ENCODE measurements at places on chromosomes 2 and 18. TPM values are rescaled to one million over a fixed set of nuclear protein-coding genes. Genes with fewer than 3 reads are reported as not detected.

DNA sequence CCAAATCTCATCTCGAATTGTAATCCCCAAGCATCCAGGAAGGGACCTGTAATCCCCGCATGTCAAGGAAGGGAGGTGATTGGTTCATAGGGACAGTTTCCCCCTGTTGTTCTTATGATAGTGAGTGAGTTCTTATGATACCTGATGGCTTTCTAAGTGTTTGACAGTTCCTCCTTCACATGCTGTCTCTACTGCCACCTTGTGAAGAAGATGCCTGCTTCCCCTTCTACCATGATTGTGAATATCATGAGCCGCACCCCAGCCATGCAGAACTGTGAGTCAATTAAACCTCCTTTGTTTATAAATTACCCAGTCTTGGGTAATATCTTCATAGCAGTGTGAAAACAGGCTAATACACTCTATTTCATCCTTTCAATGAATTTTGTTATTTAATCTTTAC lies 446.7 kb downstream of the RNF144A start:
- DNase-seq = no peak

Gene ATRAID
- total RNA-seq = 249 TPM

Gene UGT1A6
- total RNA-seq = 1.1 TPM

DNA sequence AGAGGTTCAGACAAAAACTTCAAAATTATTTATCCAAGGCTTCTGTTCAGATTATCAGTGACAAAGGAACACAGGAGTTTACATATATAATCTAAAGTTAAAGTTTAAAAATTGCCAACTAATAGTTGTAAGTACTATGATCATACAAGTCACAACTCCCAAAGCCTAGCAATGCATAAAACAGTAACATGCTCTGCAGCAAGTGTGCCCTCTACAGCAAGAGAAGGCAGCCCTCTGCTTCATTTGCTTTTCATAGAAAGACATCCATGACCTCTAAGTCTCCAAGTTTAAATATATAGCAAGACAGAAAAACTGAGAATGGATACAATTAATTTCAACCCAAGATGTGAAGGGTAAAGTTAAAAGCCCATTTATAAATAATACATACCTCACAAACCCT lies 13.3 kb downstream of the RAB1A start:
- no peak for DNase-seq

Gene DSG4
- not detected for total RNA-seq

Gene ASAP2
- total RNA-seq = 20.3 TPM

Gene CYRIA
- 0.80 TPM for total RNA-seq

Gene CTAGE1
- total RNA-seq = not detected

Gene NGEF
- total RNA-seq = 3.3 TPM

- DNase-seq = peak; percentile 70
Observed at GRCh38 chr2:70086278-70086837, 919 bp upstream of the PCBP1 start.

Gene TMEM150A
- total RNA-seq = 4.0 TPM

DNA sequence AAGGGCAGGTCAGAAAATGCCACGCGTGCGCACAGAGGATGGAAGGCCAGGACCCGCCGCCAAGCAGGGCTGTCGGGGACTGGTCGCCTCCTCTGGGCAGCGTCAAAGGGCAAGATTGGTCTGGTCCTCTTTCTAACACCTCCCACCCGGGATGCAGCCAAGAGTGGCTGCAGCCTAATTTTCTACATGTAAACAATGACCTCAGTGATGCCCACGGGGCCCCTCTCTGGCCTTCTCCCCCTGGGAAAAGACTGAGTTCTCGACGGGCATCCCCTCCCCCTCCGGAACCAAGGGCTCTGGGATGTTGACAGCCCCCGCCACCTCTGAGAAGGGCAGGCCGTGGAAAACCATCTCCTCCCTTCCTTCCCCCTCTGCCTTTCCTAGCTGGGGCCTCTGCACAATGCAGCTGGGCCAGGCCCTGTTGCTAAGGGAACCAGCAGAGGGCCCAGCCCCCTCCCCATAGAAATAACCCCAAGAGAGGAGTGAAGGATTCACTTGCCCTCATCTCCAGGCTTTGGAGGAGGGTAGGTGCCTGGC lies 80.0 kb upstream of the ZNF532 start:
- peak; percentile 53 for DNase-seq

GRCh38 chr2:134705861-134706586 lies 12.8 kb downstream of the TMEM163 start:
- DNase-seq = no peak

Gene WDR43
- 111 TPM for total RNA-seq

- DNase-seq = no peak
Observed at GRCh38 chr18:57427429-57428201, 7.6 kb upstream of the ONECUT2 start.

GRCh38 chr2:40886655-40887054 lies 434.8 kb upstream of the SLC8A1 start:
- DNase-seq = no peak

Gene ACOXL
- total RNA-seq = not detected

DNA sequence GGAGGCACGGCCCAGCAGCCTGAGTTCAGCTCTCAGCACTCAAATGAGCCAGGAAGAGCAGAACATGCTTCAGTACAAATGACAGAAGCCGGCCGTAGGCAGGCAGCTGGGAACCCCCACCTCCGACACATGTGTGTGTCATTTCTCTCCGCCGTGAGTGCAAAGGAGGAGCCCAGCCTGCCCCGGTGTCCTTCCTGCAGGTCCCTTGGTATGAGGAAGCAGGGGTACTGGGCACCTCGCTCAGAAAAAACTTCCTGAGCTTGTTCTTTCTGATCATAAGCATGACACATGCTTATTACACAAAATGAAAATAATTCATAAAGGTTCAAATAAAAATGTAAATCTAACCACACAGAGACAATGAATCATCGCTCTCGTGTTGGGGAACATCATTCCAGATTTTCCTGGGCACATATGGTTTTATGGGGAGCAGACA lies 35.3 kb downstream of the KCNF1 start:
- peak; percentile 55 for DNase-seq

Gene CRYBA2
- total RNA-seq = 4.3 TPM

Gene MC2R
- not detected for total RNA-seq

DNA sequence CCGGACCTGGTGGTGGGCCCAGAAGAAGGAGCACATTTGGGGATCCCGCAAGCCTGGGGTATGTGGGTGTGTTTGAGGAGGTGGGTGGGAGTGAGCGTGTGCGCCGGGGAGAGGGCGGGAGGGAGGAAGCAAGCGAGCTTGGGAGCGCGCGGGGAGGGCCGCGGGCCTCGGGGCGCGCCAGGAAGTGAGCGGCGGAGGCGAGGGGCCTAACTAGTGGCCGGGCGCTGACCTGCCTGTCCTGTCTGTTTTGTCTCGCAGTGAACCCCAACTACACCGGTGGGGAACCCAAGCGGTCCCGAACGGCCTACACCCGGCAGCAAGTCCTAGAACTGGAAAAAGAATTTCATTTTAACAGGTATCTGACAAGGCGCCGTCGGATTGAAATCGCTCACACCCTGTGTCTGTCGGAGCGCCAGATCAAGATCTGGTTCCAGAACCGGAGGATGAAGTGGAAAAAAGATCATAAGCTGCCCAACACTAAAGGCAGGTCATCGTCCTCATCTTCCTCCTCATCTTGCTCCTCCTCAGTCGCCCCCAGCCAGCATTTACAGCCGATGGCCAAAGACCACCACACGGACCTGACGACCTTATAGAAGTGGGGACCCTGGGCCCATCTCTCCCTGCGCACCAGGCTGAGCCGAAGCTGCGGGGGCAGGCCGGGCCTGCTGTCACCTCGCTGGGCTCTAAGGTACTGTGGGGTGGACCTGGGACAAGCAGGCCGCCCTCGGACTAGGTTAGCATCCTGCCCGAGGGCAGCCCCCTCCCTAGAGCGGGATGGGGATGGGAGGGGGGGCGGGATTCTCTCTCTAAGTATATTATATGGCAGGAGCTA lies 1.2 kb downstream of the HOXD4 start:
- no peak for DNase-seq

Gene LYPD6B
- 8.0 TPM for total RNA-seq

Gene SLC9A4
- not detected for total RNA-seq

Gene RGPD8
- 1.2 TPM for total RNA-seq

- DNase-seq = no peak
Observed at GRCh38 chr2:179711375-179711774, 150.0 kb downstream of the ZNF385B start.

DNA sequence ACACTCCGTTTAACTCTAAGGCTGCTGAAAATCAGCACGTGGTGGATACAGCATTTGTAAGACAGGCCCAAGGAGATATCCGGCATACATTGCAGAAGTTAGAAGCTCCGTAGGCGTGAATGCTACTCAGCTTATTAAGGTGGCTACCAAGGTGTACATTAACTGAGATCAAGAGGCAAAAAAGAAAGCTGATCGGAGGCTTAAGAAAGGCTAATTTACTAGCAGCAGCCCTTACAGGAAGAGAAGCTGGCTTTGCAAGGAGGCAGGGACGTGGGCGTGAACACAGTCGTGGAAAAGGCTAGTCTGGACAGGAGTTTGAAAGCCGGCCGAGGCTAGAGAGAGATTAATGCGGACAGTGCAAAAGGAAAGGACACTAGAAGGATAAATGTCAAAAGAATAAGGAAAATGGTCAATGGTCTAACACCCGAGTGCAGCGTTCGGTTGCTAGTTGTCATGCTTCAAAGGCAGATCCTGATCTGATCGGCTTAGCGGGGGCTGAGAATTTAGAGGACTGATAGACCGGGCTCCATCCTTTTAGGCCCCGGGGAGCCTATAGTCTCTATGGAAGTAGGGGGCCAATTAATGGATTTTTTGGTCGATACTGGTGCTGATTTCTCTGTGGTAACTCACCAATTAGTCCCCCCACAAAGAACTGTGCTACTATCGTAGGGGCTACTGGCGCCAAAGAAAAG lies 45.6 kb upstream of the SELENOI start:
- DNase-seq = no peak

DNA sequence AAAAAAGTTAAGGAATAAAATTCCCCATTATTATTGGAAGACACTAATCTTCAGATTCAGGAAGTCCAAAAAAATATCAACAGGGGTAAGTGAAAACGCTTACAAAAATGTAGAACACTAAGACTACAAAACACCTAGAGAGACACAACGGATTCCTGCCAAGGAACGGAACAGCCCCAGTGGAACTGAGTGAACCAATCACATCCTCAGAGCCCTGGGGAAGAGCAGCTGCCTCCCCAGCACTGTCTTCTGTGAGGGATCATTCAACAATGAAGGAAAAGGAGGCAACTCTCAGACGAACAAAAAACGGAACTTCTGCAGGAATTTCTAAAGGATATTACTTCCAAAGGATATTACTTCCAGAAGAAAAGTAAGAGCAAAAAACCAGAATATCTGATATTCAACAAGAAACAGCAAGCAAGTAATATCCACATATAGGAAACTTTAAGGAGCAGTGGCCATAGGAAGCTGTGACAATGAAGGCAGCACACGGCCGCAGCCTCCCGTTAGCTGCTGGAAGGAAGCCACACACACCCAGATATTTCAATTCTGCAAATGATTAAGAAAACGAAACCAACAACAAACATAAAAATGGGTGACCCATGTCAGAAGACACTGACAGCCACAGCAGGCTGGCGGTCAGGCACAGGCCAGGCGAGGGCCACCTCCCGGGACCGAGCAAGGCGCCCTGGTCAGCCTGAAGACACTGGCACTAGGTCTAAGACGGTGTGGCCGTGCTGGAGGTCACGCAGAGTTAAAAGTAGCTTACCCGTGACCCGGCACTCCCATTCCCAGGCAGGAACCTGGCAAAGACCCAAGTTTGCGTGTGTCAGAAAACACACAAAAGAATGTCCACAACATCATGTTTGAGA lies 81.8 kb downstream of the HDAC4 start:
- DNase-seq = peak; percentile 27

Gene CKAP2L
- 25.5 TPM for total RNA-seq

DNA sequence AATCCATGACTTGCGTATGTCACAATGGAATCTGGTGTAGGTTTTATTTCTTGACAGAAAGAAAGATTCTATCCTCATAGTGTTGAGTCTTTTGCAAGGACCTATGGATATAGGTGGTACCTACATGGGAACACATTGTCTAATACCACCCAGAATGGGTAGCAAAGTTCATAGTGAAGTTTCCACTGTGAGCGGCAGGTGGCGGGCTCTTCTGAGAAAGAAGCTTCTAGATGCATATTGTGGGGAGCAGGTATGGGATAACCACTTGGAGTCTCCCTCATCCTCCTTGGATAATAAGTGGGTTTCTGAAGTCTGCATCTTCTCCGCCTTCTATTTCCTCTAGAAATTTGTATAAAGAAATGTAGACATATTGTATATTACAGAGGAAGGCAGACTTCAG lies 44.9 kb downstream of the LINC00305 start:
- DNase-seq = no peak

DNA sequence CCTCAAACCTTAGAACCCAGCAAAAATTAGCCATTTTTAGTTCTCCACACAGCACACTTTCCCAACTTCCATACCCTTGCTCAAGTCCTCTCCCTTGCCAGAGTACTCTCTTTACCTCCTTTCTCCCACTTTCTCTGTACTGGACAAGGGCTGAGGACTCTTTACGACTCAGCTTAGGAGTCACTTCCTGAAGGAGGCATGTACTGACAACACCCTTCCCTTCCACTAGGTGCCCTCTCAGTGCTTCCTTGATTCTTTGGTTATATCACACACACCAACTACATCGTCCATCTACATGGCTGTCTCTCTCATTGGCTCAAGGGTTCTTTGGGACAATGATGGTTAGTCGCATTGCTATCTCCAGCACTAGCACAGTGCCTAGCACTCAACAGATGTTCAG lies 5.2 kb upstream of the C18orf63 start:
- peak; percentile 33 for DNase-seq

Gene MRPL33
- 175 TPM for total RNA-seq

DNA sequence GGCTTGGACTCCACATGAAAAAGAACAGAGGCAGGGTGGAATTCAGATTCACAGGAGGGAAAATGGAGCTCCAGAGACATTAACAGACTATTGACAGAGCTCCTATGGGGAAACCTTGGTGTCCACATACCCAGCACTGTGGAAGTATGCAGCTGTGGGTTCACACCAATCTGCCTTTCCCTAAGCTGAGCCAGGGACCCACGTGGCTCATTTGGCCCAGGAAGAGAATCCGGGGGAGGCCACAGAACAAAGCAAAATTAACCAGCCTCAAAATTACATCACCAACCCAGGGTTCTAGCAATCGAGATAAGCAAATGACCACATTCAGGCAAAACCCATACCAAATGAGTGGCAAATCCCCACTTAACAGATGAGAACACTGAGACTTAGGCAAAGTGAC lies 105.8 kb upstream of the TWIST2 start:
- DNase-seq = no peak

DNA sequence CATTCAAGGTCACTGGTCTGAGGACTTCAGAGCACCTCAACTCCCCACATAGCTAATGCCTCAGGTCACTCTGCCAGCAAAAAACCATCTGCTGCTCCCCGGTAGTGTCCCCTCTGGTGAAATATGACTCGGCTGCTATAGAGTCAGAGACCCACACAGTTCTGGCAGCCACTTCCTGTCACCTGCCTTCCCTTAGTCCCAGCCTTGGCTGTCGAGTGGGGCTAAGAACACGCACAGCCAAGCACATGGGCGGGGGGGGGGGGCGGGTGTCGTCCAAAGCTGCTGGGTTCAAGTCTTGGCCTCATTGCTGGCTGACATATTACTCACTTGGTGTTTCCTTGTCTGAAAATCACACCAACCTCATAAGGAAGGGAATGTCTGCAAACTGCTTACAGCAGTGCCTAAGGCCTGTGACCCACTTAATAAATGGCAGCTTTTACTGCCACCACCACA lies 37.5 kb downstream of the POLR1A start:
- DNase-seq = no peak

Gene FAM237A
- total RNA-seq = not detected

GRCh38 chr2:144162652-144163051 lies 357.3 kb downstream of the ZEB2 start:
- DNase-seq = peak; percentile 12

Data from Daoy (cell line).